ENCODE measurements at places on chromosomes 1 and 21. TPM values are rescaled to one million over a fixed set of nuclear protein-coding genes. Genes with fewer than 3 reads are reported as not detected.

The HES2 gene
- 6.6 TPM for total RNA-seq

The SPATA21 gene
- not detected for total RNA-seq

The TCHHL1 gene
- not detected for total RNA-seq

The BARHL2 gene
- total RNA-seq: not detected

The CASQ1 gene
- total RNA-seq: 0.29 TPM

The TNFRSF8 gene
- total RNA-seq: 0.99 TPM

The KRTAP21-2 gene
- not detected for total RNA-seq

The LIN9 gene
- 3.7 TPM for total RNA-seq
